ENCODE measurements at places on chromosomes 7 and 10. TPM values are rescaled to one million over a fixed set of nuclear protein-coding genes. Genes with fewer than 3 reads are reported as not detected.
A peak's percentile ranks its signal among the peaks of the same experiment; 100 is the strongest.

Gene SFTPA1
- total RNA-seq: not detected

Gene GPER1
- 0.28 TPM for total RNA-seq

Gene FAM237B
- total RNA-seq: not detected

- no peak overlapping the region for H3K4me3 ChIP-seq
- H3K4me1 ChIP-seq: peaks cover 17% of the 10 kb centered on the region
- DNase-seq: peak; percentile 71
- H3K36me3 ChIP-seq: no peaks in the 10 kb centered on the region
- H3K27me3 ChIP-seq: no peaks in the 10 kb centered on the region
- peak overlapping the region; percentile 5 for H3K27ac ChIP-seq
These were observed 31.3 kb downstream of the THNSL1 start for GRCh38 chr10:25047591-25048301.

- no peaks in the 10 kb centered on the region for H3K4me1 ChIP-seq
- no peak for DNase-seq
- H3K4me3 ChIP-seq: no peak overlapping the region
- peaks cover 10% of the 10 kb centered on the region for H3K27me3 ChIP-seq
- no peaks in the 10 kb centered on the region for H3K36me3 ChIP-seq
These were observed 6.1 kb downstream of the DNTT start for GRCh38 chr10:96310321-96310669.

- no peak overlapping the region for H3K4me3 ChIP-seq
- H3K27ac ChIP-seq: no peak overlapping the region
- no peaks in the 10 kb centered on the region for H3K27me3 ChIP-seq
- H3K4me1 ChIP-seq: peaks cover 20% of the 10 kb centered on the region
These were observed 10.0 kb downstream of the FOXK1 start for GRCh38 chr7:4692055-4692454.

- no peaks in the 10 kb centered on the region for H3K36me3 ChIP-seq
- no peak overlapping the region for H3K4me3 ChIP-seq
- DNase-seq: no peak
- H3K27me3 ChIP-seq: no peaks in the 10 kb centered on the region
These were observed 14.4 kb downstream of the PIP4K2A start for GRCh38 chr10:22699976-22700375.
